ENCODE measurements at places on chromosomes 3 and 15. TPM values are rescaled to one million over a fixed set of nuclear protein-coding genes. Genes with fewer than 3 reads are reported as not detected.

GRCh38 chr3:71857956-71858355 lies 73.0 kb upstream of the PROK2 start:
- no peak for DNase-seq
- H3K4me1 ChIP-seq, result no peaks in the 10 kb centered on the region
- H3K4me3 ChIP-seq, result no peak overlapping the region
- H3K36me3 ChIP-seq, result no peaks in the 10 kb centered on the region
- no peak overlapping the region for H3K27ac ChIP-seq
- H3K27me3 ChIP-seq, result peaks cover 51% of the 10 kb centered on the region

DNA sequence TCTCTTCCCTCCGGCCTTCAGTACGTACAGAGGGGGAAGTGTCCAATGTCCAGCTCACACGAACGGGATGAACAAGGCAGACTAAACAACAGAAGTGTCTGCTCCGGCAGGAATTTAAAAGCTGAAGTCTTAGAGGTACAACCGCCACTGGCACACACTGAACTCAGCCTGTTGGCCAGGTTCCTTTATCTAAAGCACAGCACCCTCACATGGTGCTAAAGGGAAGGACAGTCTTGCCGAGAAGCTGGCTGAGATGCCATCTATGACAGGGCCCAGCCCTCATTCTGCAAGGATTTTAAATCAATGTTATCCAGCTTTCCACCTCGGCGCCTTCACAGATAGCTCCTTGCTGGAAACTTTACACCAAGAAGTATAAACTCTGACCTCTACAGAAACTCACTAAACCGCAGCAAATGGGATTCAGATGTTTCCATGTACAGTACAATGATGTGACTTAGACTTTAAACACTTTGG lies 2.8 kb downstream of the ADAMTS17 start:
- no peaks in the 10 kb centered on the region for H3K36me3 ChIP-seq
- no peak overlapping the region for H3K4me3 ChIP-seq
- DNase-seq, result no peak
- peaks cover 9% of the 10 kb centered on the region for H3K4me1 ChIP-seq
- no peak overlapping the region for H3K27ac ChIP-seq
- H3K27me3 ChIP-seq, result peaks cover 53% of the 10 kb centered on the region

GRCh38 chr3:126406389-126407296 lies 11.9 kb downstream of the CFAP100 start:
- no peak overlapping the region for H3K4me3 ChIP-seq
- DNase-seq, result no peak
- H3K27ac ChIP-seq, result no peak overlapping the region

- no peaks in the 10 kb centered on the region for H3K36me3 ChIP-seq
- no peak overlapping the region for H3K4me3 ChIP-seq
- DNase-seq, result no peak
These were observed 8.4 kb downstream of the DUOX2 start for GRCh38 chr15:45105586-45105985.

- H3K4me3 ChIP-seq, result no peak overlapping the region
- no peaks in the 10 kb centered on the region for H3K36me3 ChIP-seq
- H3K4me1 ChIP-seq, result no peaks in the 10 kb centered on the region
- H3K27ac ChIP-seq, result no peak overlapping the region
- DNase-seq, result no peak
These were observed 71.8 kb upstream of the ZBTB20 start for GRCh38 chr3:115218859-115219258.

DNA sequence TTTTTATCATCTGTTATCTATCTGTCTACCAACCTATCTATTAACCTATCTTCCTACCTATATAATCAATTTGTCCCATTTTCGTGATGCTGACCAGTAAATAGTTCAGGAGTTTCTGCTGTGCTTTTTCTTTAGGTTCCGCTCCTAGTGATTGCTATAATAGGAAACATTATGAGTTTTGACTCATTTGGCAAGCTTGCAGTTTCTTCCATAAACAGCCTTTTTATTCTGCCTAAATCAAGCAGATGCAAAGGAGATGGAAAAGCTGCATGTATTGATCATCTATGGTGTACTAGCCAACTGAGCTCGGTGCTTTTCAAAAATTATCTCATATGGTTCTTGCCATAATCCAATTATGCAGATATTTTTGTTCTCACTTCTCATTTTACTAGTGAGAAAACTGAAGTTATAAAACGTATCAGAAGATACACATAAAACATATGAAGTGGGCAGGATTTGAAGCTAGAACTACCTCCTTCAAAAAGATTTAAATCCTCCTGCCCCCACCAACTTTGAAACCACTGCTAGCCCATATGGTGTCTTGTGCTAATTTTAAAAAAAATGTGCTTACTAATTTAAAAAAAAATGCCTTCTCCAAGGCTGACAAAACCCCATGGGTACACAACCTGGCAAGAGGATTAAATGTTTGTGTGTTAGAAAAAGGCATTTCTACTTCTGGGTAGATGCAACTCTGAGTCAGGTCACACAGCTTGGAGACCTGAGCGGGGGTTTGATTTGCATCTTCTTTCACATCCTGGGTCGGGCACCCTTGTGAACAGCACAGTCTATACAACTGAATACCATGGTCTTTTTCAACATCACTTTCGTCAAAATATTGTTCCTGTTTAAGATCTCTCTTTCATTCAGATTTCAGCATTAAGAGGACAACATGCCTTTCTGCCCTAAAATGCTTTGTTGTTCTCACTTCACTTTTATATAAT lies 267.0 kb downstream of the CHL1 start:
- H3K27me3 ChIP-seq, result no peaks in the 10 kb centered on the region
- H3K27ac ChIP-seq, result peak overlapping the region; percentile 62
- no peak for DNase-seq

DNA sequence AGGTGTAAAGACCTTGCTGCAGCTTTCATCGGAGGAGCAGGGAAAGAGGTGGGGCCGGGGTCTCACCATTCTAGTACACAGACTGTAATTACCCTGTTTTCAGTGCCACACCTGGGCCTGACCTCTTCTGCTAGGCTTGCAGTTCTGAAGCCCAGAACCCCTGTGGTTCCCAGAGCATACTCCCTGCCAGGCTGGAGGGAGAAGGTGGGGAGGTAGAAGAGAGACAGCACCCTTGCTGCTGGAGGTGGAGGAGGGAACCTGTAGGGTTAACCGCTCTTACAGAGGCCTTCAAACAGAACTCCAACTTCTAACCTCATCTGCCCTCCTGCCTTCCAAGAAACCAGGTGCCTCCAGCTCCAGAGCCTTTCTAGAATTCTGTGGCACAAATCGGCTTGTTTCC lies 27.0 kb downstream of the PCOLCE2 start:
- H3K36me3 ChIP-seq, result no peaks in the 10 kb centered on the region
- DNase-seq, result no peak
- peaks cover 16% of the 10 kb centered on the region for H3K27me3 ChIP-seq

- H3K4me1 ChIP-seq, result no peaks in the 10 kb centered on the region
- H3K36me3 ChIP-seq, result no peaks in the 10 kb centered on the region
- peaks cover 10% of the 10 kb centered on the region for H3K27me3 ChIP-seq
- no peak for DNase-seq
These were observed 89.3 kb upstream of the P2RY1 start for GRCh38 chr3:152745646-152746045.

- peaks cover 30% of the 10 kb centered on the region for H3K27me3 ChIP-seq
- no peaks in the 10 kb centered on the region for H3K36me3 ChIP-seq
- no peak overlapping the region for H3K27ac ChIP-seq
- H3K4me3 ChIP-seq, result no peak overlapping the region
These were observed 53.0 kb upstream of the TPM1 start for GRCh38 chr15:62989366-62990055.

- peaks cover 26% of the 10 kb centered on the region for H3K36me3 ChIP-seq
- DNase-seq, result no peak
- peaks cover 44% of the 10 kb centered on the region for H3K4me1 ChIP-seq
- H3K27me3 ChIP-seq, result no peaks in the 10 kb centered on the region
- H3K27ac ChIP-seq, result peak overlapping the region; percentile 91
These were observed 1.0 kb upstream of the UBL7 start for GRCh38 chr15:74461847-74462511.

- DNase-seq, result no peak
- no peaks in the 10 kb centered on the region for H3K36me3 ChIP-seq
- no peak overlapping the region for H3K27ac ChIP-seq
- H3K4me1 ChIP-seq, result peaks cover 11% of the 10 kb centered on the region
- H3K27me3 ChIP-seq, result no peaks in the 10 kb centered on the region
These were observed 131.8 kb upstream of the TOPAZ1 start for GRCh38 chr3:44109771-44110361.

GRCh38 chr3:87949189-87949878 lies 109.5 kb downstream of the CGGBP1 start:
- H3K27me3 ChIP-seq, result no peaks in the 10 kb centered on the region
- DNase-seq, result no peak
- H3K4me3 ChIP-seq, result peak overlapping the region; percentile 36
- H3K4me1 ChIP-seq, result peaks cover 19% of the 10 kb centered on the region

DNA sequence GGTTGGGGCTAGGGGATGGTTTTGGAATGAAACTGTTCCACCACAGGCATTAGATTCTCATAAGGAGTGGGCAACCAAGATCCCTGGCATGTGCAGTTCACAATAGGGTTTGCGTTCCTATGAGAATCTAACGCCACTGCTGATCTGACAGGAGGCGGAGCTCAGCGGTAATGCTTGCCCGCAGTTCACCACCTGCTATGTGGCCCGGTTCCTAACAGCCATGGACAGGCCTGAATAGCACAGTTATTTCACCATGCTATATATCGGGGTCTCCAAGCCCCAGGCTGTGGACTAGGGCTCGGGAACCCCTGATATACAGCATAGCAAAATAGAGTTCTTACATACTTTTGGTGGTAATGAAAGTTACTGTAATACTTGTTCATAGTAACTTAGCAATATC lies 99.9 kb upstream of the THSD4 start:
- no peaks in the 10 kb centered on the region for H3K4me1 ChIP-seq
- DNase-seq, result no peak
- H3K27me3 ChIP-seq, result peaks cover 5% of the 10 kb centered on the region
- H3K36me3 ChIP-seq, result no peaks in the 10 kb centered on the region
- no peak overlapping the region for H3K27ac ChIP-seq
- H3K4me3 ChIP-seq, result no peak overlapping the region

DNA sequence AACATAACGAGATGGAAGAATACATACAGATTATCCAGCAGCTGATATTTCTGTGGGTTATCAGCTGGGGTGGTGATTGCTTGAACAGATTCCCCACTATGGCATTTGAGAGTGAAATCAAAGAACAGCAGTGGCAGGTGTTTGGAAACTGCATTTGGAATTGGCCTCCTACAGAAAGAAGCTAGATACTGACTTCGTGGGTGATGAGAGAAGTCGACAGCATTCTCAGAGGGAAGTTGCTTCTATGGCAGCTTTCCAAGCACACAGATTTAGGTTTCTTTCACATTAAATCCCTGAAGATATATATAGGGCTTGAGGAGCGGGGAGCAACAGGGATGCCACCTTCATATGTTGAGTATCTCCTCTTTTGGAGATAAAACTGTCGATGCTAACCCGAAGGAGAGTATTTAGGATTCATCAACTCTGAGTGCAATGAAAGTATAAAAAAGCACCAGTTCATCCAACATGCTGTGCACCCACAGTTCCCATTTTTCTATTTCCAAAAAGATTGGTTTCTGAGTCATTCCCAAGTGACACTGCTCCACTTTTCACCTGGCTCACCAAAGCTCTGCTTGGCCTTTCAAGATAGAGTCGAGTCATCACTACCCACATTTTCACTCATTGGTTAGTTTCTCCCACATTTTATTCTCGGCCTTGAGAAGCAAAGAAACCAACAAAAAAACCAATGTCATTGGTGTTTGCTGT lies 579.8 kb upstream of the SUCLG2 start:
- no peak overlapping the region for H3K27ac ChIP-seq
- no peaks in the 10 kb centered on the region for H3K4me1 ChIP-seq
- H3K27me3 ChIP-seq, result no peaks in the 10 kb centered on the region
- H3K36me3 ChIP-seq, result no peaks in the 10 kb centered on the region
- no peak for DNase-seq

DNA sequence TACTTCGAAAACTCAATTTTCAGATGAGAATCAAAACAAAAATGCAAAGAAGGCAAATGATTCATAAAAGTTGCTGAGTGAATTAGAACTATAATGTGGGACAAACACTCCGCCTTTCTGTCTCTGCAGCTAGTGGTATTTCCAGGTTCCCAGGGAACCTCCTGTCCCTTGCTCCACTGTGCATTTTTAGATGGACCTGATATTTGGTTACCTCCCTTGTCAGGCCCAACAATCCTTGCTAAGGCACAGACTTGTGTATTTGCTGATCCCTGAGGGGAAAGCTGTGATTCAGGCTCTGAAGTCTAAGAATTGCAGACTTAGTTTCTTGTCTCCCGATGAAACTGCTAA lies 162.7 kb downstream of the LPP start:
- H3K4me1 ChIP-seq, result peaks cover 24% of the 10 kb centered on the region
- H3K27me3 ChIP-seq, result no peaks in the 10 kb centered on the region
- H3K4me3 ChIP-seq, result no peak overlapping the region
- H3K27ac ChIP-seq, result peak overlapping the region; percentile 3
- no peaks in the 10 kb centered on the region for H3K36me3 ChIP-seq

GRCh38 chr3:187999821-188000220 lies 154.1 kb upstream of the LPP start:
- peak overlapping the region; percentile 73 for H3K27ac ChIP-seq
- peak overlapping the region; percentile 3 for H3K4me3 ChIP-seq
- H3K27me3 ChIP-seq, result peaks cover 2% of the 10 kb centered on the region
- peaks cover 22% of the 10 kb centered on the region for H3K4me1 ChIP-seq
- H3K36me3 ChIP-seq, result no peaks in the 10 kb centered on the region

DNA sequence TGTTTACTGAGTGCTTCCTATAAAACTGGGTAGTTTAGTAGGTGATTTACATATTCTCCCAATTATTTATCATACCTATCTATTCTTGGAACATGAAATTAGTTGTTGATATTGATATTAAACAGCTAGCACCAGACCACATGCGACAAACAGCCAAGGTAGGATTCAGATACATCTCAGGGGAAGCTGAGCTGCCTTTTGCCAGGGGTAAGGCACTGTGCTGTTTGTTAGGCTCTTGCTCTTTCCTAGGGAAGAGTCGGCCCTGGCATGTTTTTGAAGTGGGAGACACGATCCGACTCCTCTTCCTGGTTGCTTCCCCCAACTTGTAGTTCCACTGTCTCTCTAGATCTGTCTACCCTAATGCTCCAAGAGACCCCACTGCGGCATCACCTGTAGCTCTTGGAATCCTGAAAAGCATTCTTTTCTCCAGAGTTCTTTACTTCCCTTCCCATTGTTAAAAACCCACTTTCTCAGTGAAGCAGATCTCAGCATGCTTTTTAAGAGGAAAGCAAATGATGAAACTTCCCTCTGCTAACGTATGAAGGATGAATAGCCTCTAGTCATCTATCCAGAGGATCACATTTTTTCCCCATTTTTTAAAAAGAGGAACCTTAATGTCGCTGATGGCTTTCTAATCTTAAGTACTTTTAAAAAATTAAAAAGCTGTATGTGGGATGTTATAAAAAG lies 138.4 kb downstream of the GHSR start:
- H3K4me3 ChIP-seq, result no peak overlapping the region
- no peaks in the 10 kb centered on the region for H3K27me3 ChIP-seq
- no peak for DNase-seq

- no peaks in the 10 kb centered on the region for H3K27me3 ChIP-seq
- peaks cover 18% of the 10 kb centered on the region for H3K36me3 ChIP-seq
- no peak for DNase-seq
- peak overlapping the region; percentile 98 for H3K27ac ChIP-seq
- H3K4me1 ChIP-seq, result peaks cover 79% of the 10 kb centered on the region
- H3K4me3 ChIP-seq, result peak overlapping the region; percentile 83
These were observed 95.0 kb upstream of the CGNL1 start for GRCh38 chr15:57281321-57281720.

The LAMB2 gene
- not detected for total RNA-seq

The RTP4 gene
- 9.0 TPM for total RNA-seq

The NR2F2 gene
- not detected for total RNA-seq

The NOX5 gene
- 0.09 TPM for total RNA-seq

The PTX3 gene
- total RNA-seq, result not detected

The CSPG5 gene
- 0.09 TPM for total RNA-seq

The CPNE9 gene
- 0.20 TPM for total RNA-seq

The PPCDC gene
- 16.6 TPM for total RNA-seq

The CCDC80 gene
- not detected for total RNA-seq

The FBLN2 gene
- total RNA-seq, result 1.6 TPM

The NR2E3 gene
- total RNA-seq, result not detected

The CAV3 gene
- total RNA-seq, result not detected

The ABCC5 gene
- 11.1 TPM for total RNA-seq

The EPHA3 gene
- total RNA-seq, result not detected

The TERC gene
- 2.5 TPM for total RNA-seq

Data from activated B cell treated with CpG ODN at 0.5 μM for 24 hours (primary cell).